ENCODE measurements at places on chromosomes 1 and 21. TPM values are rescaled to one million over a fixed set of nuclear protein-coding genes. Genes with fewer than 3 reads are reported as not detected.

PLEKHM2 gene
- total RNA-seq: 52.1 TPM

CFHR5 gene
- total RNA-seq: not detected

HECTD3 gene
- 38.3 TPM for total RNA-seq

AKNAD1 gene
- total RNA-seq: not detected

MROH7 gene
- 0.21 TPM for total RNA-seq

S100A7 gene
- total RNA-seq: not detected

KIAA0040 gene
- total RNA-seq: 9.7 TPM

GPR37L1 gene
- total RNA-seq: 0.04 TPM

G0S2 gene
- total RNA-seq: 164 TPM

NCAM2 gene
- under 0.01 TPM for total RNA-seq

VWA1 gene
- 28.3 TPM for total RNA-seq

NR0B2 gene
- not detected for total RNA-seq

DNA sequence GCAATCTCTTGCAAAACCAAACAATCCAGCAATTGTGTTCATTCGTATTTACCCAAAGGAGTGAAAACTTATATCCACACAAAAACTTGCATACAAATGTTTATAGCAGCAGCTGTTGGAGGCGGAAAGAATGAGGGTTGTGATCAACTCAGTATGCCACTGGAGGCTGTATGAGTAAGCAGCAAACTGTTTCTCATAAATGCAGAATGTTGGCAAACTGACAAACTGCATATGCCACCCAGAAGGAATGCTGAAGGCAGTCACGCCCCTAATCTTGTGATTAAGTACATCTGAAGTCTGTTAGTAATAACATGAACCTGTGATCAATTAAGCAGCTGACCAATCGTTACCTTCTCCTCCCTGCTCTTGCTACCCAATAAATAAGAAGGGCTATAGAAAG, 60.5 kb upstream of the CR2 start:
- DNase-seq: peak; percentile 85

DNA sequence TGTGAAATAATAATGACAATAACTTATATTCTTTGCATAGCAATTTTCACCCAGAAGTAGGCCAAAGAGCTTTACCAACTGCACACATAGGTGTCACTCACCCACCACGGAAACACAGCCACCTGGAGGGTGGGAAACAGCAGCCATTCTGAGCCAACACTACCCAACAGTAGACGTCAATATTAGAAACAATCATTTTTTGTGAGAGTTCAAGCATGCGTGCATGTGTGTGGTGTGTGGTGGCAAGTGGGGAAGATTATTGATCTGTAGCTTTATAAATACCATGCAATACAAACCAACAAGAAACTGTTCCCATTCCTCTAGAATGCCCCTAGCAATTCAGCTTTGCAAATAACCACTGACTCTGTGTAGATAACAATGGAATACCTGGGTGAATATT, 19.1 kb downstream of the PROX1 start:
- no peak for DNase-seq

- DNase-seq: no peak
These were observed 22.9 kb downstream of the PTPRU start for GRCh38 chr1:29258976-29259801.

- DNase-seq: no peak
These were observed 12.4 kb downstream of the USP25 start for GRCh38 chr21:15742052-15742670.

- DNase-seq: no peak
These were observed 31.7 kb downstream of the AK5 start for GRCh38 chr1:77313491-77313890.

GRCh38 chr1:233863901-233864545, 40.5 kb upstream of the SLC35F3 start:
- no peak for DNase-seq

DNA sequence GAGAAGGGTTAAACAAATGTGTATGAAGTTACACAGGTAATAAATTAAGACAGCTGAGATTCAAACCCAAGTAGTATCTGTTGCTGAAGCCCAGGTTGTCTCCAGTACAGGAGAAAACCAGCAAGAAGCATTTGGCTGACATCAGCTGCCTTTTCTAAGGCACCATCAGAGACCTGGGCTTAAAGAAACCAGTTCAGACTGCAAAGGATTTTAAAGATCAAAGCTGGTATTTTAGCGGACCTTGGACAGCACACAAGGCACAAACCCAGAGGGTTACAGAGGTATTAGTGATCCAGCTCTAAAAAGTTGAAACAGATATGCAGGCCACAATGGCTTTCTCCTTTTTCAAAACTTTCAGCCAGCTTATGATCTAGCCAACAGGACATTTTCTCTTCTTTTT, 23.4 kb downstream of the BEND5 start:
- no peak for DNase-seq

GRCh38 chr1:25805863-25806225, 5.9 kb downstream of the SELENON start:
- no peak for DNase-seq

DNA sequence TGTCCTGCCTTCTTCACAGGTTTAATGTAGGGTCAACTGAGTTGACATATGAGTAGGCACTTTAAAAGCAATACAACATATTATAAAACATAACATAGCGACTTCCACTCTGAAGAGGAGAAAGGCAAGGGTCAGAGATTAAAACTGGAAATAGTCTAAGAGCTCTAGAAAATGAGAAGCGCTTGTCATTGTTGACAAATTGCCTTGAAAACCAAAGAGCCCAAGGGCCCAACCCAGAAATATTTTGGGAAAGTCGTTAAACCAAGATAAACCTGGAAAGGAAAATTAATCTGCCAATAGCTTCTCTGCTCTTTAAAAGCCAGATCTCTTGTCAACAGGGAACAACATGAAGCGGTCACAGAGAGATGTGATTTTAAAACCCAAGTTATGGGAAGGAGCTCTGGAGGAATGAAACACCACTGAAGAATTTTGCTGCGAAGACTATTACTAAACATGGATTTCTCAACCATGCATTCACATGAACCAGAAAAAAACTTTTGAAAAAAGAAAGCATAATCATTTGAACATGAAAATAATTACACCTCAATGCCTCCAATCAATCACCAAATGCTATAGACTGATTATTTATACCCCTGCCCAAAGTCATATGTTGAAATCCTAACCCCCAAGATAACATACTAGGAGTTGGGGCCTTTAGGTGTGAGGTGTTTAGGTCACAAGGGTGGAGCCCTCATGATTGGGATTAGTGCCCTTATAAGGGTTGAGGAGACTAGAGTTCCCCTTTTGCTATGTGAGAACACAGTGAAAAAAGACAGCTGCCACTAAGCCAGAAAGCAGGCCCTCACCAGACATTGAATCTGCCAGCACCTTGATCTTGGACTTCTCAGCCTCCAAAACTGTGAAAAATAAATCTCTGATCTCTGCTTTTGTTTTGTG, 33.0 kb upstream of the MTF1 start:
- DNase-seq: no peak

DNA sequence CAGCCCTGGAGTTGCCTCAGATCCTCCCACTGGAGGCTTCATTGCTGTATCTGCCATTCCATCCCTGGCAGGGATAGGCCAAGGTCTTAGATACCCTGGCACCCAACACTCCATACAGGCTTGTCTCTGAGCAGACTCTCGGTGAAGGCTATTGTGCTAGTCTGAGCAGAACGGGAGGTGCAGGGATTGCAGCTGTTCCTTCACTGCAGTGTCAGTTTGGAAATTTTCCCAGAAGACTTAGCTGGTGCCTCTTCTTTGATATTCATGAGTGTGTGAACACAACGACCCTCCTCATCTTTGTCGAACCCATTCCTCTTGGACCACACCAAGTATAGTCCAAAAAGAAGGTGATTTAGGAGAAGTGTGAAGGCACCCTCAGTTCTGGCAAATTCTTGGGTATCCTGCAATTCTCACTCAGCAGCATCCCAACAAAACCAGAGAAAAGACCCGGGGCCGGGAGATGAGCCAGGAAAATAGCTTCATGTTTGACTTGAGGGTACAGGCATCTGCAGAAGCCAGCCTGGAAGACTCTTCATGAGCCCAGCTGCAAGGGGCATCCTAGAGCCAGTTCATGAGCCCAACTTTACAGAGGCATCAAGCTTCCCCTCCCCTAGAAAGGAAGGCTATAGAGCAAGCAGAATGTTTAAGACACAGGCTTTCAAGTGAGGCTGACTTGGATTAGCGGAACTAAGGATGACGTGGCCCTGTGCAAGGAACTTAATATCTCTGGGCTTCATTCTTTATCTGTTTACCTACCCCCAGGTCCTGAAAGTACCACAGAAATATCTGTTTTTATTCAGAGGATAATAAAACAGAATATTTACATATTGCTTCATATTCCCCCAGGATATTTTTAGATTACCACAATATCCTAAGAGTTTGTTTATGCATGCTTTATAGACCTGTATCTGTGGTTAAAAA, 38.8 kb upstream of the HAO2 start:
- DNase-seq: no peak

DNA sequence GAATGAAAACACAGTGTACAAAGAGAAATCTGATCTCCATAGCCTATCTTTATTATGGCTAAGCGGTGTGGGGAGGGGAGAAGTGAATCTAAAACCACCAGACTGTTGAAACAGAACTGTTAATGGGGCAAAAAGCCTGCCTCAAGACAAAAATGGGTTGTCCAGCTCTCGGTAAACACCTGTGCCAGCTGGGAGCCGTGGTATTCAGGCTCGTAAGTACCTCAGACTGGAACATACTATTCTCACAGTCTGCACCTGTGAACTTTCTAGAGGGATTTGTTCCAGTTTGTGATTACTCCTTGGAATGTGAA, 42.7 kb upstream of the ATP1A1 start:
- peak; percentile 42 for DNase-seq

DNA sequence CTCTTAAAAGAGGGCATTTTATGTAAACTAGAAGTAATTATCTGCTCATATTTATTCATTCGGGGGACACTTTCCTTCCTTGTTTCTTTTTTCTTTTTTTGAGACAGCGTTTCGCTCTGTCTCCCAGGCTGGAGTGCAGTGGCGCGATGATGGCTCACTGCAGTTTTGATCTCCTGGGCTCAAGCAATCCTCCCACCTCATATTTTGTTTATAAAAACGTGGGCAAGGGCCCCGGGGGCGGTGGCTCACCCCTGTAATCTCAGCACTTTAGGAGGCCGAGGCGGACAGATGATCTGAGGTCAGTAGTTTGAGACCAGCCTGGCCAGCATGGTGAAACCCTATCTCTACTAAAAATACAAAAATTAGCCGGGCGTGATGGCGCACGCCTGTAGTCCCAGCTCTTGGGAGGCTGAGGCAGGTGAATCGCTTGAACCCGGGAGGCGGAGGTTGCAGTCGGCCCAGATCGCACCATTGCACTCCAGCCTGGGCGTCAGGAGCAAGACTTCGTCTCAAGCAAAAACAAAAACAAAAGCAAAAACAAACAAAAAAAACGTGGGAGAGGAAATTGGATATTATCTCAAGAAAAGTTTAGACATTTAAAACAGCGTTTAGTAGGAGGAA, 926 bp upstream of the DFFA start:
- DNase-seq: no peak

GRCh38 chr21:32411350-32412161, 950 bp upstream of the EVA1C start:
- no peak for DNase-seq

DNA sequence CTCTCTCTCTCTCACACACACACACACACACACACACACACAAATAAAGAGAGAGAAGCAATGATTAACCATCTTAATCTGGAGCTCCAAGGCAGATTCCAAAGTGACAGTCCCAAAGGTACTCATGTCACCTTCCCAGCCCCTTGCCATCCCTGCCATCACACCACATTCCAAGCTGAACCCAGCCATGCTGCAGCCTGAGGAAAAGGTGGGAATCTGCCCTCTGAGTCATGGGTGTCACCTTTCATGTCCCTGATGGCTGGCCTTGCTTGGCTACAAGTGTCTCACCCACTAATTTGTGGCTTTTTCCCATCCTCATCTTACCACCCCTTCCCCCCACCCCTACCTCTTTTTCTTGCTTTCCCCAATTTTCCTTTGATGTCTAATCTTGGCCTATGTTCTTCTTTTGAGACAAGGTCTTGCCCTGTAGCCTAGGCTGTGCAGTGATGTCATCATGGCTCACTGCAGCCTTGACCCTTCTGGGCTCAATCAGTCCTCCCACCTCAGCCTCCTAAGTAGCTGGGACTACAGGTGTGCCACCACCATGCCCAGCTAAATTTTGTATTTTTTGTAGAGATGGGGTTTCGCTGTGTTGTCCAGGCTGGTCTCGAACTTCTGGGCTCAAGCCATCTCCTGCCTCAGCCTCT, 3.2 kb downstream of the ANXA9 start:
- DNase-seq: no peak

DNA sequence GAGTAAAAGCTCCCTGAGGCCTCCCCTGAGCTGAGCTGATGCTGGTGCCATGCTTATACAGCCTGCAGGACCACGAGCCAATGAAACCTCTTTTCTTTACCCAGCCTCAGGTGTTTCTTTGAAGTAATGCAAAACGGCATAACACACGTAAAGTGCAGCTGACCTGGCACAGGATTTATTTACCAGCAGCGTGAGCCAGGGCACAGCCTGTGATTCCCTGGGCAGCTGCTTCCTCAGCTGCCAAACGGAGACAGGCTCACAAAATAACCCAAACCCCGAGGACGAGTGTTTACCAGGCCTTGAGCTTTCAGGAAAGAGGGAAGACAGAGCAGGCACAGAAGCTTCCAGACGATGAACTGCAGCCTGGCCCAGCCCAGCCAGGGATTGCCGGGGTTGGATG, 120.6 kb upstream of the ARHGEF16 start:
- no peak for DNase-seq

DNA sequence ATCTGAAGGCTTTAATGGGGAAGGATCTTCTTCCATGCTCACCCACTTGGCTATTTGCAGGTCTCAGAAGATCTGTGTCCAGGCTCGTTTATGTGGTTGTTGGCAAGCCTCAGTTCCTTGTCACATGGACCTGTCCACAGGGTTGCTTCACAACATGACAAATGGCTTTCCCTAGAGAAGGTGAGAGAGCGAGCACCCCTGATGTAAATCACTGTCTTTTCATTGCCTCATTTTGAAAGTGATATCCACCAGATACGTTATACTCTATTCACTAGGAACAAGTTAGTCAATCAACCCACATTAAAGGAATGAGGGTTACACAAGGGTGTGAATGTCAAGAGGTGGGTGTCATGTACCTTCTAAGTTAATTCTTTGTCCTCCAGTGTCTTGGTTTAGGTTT, 433.3 kb downstream of the RPS6KC1 start:
- DNase-seq: no peak

GRCh38 chr1:156229809-156230472, 12.0 kb upstream of the BGLAP start:
- DNase-seq: no peak

GRCh38 chr1:185674201-185674600, 60.0 kb upstream of the HMCN1 start:
- DNase-seq: no peak
